ENCODE measurements at places on chromosomes 2 and 18.

- no peak for DNase-seq
These were observed 12.5 kb downstream of the KLHL29 start for GRCh38 chr2:23397478-23397877.

DNA sequence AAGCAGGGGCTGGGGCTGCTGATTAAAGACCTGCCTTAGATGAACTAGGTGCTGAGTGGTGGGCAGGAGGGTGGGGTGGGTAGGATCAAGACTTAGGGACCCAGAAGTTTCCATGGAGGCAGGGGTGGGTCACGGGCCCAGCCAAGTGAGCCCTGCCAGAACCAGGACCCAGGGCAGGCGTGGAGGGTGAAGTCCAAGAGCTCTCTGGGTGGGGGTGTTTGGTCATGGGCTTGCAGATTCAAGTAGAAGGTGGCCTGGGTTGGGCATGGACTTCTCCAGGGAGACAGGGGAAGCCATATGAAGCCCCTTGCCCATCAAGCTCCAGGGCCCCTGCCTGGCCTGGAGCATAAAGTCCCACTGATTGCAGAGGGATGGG is 168.8 kb downstream of the SMAD7 start:
- DNase-seq: no peak

GRCh38 chr2:216126943-216127342 is 17.8 kb downstream of the XRCC5 start:
- no peak for DNase-seq

- no peak for DNase-seq
These were observed 72.3 kb downstream of the SMAD7 start for GRCh38 chr18:48878471-48878870.

- no peak for DNase-seq
These were observed 15.2 kb downstream of the OTOF start for GRCh38 chr2:26462511-26463243.

GRCh38 chr18:44386401-44386800 is 294.3 kb upstream of the SETBP1 start:
- no peak for DNase-seq

GRCh38 chr2:103960129-103960513 is 893.8 kb upstream of the POU3F3 start:
- no peak for DNase-seq

GRCh38 chr2:45705233-45705632 is 53.8 kb downstream of the PRKCE start:
- no peak for DNase-seq

DNA sequence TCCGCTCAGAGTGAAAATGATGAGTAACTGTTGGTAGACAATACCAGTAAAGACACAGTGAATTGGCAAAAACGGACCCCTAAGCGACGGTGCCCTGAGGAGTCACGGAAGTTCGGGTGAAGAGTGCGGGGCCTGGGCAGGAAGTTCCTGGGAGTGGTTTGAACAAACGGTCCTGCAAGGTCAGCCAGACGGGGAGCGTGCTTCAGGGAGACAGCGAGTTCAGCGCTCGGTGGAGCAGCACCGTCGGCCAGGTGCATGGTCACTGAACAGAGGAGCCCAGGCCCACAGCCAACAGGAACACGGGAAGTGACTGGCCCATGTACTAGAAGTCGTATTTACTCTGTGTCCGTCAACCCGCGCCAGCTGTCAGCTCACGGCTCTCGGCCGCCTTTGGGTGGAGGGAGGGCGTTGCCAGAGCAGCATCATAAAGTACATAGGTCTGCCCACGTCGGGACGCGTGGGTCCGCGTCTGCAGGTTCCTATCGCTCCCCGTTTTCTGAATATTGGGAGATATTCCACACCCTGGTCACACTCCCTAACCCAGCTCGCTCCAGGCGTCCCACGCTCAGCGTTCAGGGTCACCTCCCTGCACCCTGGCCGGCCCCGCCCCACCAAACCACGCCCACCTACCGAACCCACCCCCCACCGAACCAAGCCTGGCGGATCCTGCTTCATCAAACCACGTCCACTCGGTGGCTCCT is 75.6 kb upstream of the UXS1 start:
- no peak for DNase-seq

- no peak for DNase-seq
These were observed 97.6 kb upstream of the MAP3K20 start for GRCh38 chr2:172978063-172978383.

DNA sequence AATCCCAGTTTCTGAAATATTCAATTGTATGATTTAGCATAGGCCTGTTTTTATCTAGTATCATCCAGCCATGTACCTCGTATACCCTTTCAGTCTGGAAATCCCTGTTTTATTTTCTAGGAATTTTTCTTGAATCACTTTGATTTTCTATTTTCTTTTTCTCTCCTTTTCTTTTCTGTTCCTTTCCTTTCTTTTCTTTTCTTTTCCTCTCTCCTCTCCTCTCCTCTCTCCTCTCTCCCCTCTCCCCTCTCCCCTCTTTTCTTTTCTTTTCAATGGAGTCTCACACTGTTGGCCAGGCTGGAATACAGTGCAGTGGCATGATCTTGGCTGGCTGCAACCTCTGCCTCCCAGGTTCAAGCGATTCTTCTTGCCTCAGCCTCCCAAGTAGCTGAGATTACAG is 63.5 kb downstream of the SMCHD1 start:
- DNase-seq: no peak

GRCh38 chr2:183610724-183611123 is 486.5 kb downstream of the NUP35 start:
- DNase-seq: no peak

GRCh38 chr2:64905338-64906024 is 83.7 kb upstream of the SLC1A4 start:
- DNase-seq: no peak

- no peak for DNase-seq
These were observed 84.2 kb upstream of the PIK3C3 start for GRCh38 chr18:41870817-41871216.

DNA sequence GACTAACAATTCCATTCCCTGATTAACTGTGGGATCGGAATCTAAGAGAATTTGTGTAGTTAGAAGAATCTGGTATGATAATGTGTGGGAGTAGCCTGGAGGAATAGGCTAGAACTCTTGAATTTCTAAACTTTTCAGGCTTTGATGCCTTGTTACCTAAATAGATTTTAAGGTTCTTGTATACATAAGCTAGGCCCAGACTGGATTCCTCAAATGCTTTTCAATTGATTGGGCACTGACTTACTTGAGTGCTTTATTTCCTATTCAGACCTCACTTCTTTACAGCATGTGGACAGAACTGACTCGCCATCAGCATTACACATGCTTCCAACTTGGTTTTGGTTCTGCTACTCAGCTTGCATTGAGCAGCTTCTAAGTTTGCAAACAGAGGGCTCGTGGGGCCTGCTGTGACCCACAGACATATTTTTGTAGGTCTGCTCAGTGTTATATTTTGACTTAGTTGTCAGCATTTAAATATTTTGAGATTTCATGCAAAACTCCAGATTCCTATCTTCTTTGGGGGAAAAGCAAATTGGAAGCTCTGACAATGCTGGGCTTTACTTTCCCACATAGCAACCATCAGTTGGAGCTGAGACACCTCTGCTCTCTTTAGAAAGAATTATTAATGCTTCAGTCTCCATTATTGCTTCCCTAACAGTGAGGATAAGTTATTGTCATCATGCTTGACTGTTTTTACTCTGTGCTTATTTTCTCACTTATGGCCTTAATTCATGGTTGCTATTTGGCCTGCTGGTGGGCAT is 5.7 kb downstream of the PARD3B start:
- no peak for DNase-seq

DNA sequence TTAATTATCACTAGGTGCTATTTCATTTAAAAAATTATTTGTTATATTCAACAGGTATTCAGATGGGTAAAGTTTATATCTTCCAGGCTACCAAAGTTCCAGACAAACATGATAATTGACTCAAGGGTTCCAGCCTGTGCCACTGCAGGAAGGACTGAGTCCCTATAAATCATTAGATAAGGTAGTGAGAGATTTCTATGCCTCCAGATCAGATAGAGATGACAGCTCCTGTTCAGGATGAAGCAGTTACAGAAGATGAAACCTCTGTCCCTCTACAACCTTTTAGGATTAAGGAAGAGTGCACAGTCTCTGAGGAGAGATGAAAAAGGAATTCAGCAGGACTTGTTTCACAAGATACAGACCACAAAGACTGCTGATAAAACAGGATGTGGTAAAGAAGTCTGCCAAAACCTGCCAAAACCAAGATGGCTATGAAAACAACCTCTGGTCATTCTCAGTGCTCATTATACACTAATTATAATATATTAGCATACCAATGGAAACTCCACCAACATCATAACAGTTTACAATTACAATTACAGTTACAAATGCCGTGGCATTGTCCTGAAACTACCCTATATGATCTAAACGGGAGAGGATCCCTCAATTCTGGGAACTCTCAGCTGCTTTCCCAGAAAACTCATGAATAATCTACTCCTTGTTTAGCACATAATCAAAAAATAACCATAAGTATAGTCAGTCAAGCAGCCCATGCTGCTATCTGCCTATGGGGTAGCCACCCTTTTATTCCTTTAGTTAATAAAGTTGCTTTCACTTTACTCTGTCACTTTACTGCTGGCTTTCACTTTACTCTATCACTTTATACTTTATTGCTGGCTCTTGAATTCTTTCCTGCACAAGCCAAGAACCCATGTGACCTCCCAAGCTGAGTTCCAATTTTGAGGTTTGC is 288.5 kb downstream of the PDE11A start:
- DNase-seq: no peak

DNA sequence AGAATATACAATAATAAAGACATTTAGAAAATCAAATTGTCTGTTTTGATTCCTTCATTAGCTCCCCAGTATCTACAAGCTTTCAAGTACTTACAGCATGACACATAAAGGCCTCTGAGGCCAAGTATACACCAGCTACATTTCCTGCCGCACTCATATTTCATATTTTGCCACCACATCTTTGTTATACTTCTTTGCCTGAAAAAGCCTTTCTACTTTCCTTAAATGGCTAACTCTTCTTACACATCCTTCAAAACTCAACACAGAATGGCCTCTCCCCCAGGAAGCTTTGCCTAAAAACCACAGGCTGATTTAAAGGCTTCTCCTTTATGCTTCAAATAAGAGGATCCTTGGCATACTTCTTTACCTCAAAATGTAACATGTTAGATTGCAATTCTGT is 4.5 kb downstream of the STK17B start:
- DNase-seq: no peak

- no peak for DNase-seq
These were observed 62.5 kb downstream of the CDH2 start for GRCh38 chr18:28114472-28114871.

DNA sequence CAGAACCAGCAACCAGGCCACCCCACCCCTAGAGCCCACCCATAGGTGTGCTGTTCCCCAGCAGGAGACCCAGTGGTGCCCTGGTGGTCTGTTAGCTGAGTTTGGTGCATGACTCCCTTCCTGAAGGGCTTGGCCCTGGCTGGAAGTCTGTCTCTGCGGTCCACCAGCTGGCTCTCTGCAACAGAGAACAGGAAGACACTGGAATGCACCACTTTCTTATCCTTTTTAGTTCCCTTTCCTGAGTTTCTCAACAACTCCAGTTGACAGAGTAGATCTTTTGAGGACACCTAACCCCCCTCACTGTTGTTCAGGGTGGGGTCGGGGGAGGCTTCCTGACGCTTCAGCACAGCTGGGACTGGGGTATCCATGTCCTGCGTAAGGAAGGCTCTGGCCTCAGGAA is 11.9 kb upstream of the RPL37A start:
- DNase-seq: no peak

DNA sequence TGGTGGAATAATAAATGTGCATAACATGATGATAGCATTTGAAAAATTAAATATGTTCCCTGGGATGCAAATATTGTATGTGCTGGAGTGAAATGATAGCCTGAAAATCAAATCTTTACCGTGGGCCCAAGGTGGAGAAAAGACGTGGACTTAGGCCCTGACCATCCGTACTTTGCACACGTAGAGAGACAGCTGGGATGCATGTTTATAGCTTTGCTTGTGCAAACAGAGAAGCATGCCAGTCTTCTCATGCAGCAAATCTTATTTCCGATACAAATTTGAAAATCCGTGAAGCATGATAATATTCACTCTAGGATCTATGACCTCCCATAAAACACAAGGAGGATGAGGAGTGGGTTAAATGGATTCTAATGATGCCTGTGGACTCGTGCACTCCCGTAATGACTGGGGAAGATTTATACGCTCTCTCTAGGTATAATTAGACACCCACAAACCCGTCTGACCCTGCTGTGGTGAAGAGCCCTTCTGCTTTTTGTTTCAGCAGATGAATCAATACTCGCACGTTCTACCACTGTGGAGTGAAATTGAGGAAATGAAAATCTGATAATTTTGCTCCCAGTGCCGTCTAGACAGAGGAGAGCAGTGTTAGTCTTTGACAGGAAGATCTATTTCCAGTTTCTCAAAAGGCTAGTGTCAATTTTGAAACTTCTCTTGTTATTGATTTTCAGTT is 810.3 kb upstream of the SALL3 start:
- DNase-seq: no peak

GRCh38 chr2:98487806-98488189 is 43.1 kb downstream of the INPP4A start:
- DNase-seq: no peak

DNA sequence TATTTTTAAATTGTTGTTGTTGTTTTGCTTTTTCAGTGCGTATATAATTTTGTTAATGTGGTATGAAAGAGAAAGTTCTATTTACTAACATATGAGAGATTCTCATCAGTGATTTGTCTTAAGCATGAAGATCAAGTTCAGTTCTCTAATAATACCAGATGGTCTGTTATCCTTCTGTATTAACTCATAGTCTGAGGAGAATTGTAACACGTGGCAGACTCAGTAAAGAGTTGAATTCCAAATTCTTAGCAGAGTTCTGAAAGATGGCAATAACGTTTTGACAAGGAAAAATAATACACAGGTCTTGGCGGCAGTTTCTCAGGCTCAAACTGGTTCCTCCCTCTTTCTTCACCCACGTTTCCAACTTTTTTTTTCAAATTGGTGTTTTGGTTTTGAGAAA is 17.2 kb upstream of the COL3A1 start:
- DNase-seq: no peak

DNA sequence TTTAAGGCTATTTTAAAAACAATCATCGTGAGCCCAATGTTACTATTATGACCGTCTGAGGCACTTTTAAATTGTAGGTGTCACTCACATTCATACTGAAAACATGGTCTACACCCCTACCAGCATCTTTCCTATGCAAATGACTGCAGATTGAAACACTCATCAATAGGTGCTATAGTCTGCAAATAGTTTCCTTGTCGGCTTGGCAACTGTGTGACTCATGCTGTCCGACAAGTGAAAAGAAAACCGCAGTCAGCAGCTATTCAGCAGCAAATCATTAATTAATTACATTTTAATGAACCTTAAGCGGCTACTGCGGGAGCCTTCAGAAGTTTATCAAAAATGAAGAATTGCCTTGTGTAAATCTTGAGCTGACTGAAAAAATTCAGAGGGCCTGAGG is 134.4 kb downstream of the FIGN start:
- no peak for DNase-seq

All from stimulated activated CD8-positive, alpha-beta memory T cell treated with anti-CD3 and anti-CD28 coated beads, Interleukin-15, amount 100 ng/mL, for 24 hours (primary cell).